ENCODE measurements at places on chromosomes 7 and 10.

DNA sequence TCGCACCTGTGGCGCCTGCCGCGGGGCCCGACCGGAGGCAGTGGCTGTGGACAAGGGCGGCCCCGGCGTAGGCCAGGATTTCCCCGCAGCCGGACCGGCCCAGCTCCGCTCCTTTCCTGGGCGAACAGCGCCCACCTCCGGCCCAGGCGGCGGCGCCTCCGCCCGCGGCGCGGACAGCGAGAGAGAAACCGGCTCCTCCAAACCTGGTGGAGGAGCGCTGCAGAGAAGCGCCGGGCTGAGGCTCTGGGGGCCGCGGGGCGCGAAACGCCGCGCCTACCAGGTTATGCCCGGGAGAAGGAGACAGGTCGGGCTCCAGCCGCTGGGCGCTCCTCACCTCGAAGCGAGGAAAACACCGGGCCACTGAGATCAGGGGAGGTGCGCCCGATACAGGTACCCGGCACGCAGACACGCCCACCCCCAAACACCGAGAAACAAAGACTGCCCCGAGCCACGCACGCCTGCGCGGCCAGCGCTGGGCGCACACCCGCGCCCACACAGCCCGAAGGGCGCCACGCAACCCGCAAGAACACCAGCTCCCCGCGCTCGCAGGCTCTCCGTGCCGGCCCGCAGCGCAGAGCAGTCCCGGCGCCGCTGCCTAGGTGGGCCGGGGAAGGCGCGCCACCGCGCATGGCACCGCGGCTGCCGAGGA lies 3.3 kb downstream of the GRID1 start:
- peak; percentile 16 for ATAC-seq

DNA sequence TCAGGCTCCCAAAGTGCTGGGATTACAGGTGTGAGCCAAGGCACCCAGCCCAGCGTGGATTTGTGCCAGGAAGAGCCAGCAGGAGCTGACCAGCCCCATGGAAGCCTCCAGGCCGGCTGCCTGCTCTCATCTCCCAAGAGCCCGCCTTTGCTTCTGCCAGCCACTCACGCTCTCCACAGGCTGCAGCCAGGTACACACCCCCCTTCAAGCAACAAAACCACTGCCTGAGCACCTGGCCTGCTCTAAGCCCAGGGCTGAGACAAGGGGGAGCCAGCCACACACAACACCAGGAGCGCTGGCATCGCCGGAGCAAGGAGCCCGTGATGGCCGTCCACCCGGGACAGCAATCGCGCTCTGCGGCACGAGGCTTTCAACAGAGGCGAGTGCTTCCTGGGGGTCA lies 34.5 kb downstream of the MAD1L1 start:
- no peak for ATAC-seq

DNA sequence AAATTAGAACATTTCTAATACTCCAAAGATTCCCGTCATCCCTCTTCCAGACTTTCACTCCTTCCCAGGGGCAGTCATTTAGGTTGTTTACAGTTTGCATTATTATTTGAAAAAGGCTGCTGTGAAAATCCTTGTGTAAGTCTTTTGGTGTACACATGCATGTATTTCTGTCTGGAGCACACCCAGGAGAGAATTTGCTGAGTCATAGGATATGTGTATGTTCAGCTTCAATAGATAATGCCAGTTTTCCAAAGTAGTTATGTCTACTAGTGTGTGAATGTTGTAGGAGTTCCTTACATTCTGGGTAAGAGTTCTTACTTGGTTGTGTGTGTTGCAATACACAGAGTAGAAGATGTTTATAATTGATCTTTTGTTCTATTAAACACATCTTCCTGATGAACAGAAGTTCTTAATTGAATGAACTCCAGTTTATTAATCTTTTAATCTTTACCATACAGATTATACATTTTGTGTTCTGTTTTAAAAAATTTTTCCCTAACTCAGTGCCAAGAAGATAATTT lies 25.3 kb downstream of the CROT start:
- no peak for ATAC-seq

DNA sequence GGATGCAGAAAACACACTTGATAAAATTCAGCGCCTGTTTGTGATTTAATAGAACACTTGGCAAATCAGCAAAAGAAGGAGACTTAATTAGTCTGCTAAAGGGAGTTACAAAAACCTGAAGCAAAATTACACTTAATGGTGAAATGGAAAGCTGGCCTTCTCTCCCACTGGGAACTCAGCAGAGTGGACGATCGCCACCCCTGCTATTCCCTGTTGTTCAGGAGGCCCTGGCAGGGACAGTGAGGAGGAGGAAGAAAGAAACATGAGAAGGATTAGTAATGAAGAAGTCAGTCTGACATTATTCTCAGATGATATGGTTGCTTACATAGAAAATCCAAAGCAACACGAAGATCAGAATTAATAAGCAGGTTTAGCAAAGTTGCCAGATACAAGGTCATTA lies 5.6 kb upstream of the KNDC1 start:
- no peak for ATAC-seq

- no peak for ATAC-seq
Observed at GRCh38 chr10:125049216-125049881, 107.4 kb downstream of the ZRANB1 start.

DNA sequence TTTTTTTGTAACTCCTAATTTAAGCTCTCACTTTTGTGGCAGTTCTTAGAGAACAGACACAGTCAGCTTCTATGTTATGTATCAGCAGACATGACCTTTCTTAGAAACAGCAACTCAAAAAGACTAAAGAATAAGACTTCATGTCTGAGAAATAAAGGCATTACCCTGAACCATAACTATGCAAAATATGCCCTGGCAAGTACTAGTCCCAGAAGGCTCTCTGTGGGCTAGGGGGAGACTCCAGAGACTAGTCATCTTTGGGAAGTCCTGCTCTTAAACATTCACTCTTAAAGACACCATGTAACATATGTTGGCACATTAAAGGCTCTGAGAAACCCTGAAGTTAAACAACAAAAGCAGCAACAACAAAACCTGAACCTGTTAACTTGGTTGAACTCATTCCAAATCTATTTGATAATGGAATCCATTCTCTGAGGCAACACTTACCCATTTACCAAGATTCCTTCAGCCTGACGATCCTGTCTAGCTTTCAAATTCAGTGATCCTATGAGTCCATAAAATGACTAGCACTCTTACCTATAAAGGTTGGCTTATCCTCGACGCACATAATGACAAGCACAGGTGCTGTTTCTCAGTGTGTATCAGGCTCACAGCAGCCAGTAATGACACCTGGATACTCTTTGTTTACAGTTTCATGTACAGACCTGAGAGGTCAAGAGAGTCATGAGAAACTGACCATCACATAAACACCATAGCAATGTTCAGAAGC lies 62.3 kb downstream of the OSBPL3 start:
- ATAC-seq: peak; percentile 61

GRCh38 chr7:90425376-90425775 lies 22.1 kb downstream of the CLDN12 start:
- ATAC-seq: peak; percentile 67

GRCh38 chr10:72254813-72255568 lies 18.7 kb upstream of the DDIT4 start:
- ATAC-seq: peak; percentile 28

- ATAC-seq: no peak
Observed at GRCh38 chr7:64873155-64873500, 29.9 kb upstream of the ZNF273 start.

DNA sequence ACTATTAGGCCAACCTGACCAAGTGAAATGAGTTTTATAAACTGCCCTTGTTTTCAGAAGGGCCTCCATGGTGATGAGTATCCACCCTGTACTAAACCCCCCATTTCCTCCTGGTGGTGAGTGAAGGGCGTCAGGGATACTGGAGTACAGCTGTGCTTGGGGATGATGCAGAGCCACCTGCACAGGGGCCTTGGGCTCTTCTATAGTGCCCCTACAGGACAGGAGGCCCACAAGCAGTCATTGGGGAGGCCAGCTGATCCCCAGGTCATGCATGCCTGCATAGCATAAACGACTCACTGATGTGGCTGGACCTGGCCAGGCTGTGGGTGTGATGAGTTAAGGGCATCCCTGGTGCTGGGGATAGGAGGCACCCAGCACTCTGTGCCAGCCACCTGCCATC lies 114.1 kb upstream of the CELF2 start:
- ATAC-seq: no peak

GRCh38 chr10:86349474-86349873 lies 17.1 kb downstream of the GRID1 start:
- no peak for ATAC-seq

DNA sequence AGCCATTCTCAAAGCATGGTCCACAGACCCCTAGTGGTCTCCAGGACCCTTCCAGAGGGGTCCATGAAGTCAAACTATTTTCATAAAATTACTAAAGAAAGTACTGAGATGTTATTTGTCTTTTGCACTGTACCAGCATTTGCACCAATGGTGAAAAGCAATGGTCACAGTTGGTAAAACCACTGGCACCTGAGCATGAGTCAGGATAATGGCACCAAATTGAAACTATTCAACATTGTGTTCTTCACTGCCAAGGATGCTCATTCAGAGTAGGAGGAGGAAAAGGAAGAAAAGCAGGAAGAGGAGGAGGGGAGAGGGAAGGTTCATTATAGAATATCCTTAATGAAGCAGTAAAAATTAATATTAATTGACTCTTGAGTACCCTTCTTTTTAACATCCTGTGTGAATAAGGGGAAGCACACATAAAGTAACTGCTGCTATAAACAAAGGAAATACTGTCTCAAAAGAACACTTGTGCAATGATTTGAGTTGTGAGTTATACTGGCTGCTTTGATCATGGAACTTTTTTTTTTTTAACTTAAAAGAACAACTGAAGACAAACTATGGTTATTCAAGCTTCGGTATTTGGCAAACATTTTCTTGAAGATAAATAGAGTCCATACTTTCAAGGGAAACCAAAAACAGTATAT lies 60.2 kb downstream of the MPP7 start:
- ATAC-seq: no peak

DNA sequence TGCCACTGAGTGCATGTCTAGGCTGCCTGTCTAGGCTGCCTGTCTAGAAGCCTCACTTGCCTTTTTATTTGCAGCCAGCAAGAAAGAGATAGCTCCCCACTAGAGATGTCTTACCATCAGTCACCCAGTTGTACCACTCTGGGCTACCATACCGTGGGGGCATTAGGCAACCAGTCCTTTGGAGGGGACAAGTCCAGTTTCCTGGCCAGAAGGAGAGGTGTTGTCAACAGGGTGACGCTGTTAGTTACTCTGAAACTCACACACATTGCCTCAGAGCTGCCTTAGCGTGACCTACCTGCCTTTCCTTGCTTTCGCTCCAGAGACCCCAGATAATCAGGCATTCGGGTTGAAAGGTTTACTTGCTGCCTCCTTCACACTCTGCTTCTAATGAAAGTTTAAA lies 155.4 kb downstream of the CELF2 start:
- ATAC-seq: no peak

- peak; percentile 55 for ATAC-seq
Observed at GRCh38 chr10:126504063-126504760, 115.9 kb upstream of the ADAM12 start.

- no peak for ATAC-seq
Observed at GRCh38 chr10:77959384-77959783, 32.8 kb upstream of the DLG5 start.

GRCh38 chr10:52105301-52105700 lies 208.8 kb upstream of the DKK1 start:
- ATAC-seq: no peak

GRCh38 chr10:78581133-78581694 lies 487.6 kb upstream of the ZMIZ1 start:
- ATAC-seq: no peak

DNA sequence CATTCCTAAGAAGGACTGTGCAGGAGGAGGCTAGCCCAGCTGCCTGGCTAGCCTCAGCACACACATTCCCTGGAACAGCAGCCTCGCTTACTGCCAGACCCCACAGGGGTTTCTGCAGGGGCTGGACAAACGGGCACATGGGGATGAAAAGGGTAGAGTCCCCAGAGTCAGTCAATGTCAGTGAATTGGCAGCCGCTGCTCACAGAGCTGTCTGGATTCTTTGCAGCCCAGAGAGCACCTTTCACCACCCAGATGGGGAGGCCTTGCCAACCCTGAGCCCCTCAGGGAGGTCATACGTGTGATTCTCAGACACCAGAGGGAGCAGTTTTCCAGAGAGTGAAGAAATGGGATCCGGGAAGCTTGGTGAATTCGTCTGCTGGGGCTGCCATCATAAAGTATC lies 143.3 kb downstream of the KCNMA1 start:
- ATAC-seq: no peak

DNA sequence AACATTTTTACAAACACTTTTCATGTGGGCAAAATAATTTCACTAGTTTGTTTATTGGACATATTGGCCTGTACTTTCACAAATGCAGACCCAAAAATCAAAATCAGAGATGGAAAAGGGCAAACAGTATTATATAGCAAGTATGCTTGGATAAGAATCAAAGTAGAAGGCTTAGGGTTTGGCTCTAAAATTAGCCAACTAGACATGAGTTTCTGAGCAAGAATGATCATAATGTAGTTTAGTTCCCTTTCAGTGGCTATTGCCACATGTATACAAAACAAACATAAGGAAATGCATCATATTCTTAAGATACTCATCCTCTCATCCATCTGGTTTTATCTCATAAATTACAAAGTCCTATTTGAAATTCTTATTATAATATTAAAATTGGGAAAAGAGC lies 132.5 kb downstream of the IMMP2L start:
- no peak for ATAC-seq

DNA sequence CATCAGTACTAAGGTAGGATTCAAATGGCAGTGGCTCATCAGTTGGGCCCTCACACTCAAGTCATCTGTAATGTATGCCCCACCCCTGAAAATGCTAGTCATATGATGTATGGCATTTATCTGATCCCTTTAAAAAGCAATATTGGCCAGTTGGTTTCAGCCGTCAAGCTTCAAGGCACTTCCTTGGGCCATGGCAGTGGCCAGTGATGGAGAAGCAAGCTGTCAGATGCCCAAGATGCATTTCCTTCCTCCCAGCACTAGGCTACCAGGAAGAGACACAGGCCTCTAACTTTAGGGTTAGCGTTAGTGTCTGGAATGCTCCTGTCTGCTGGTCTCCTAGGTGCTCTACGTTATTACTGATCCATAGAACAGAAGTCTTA lies 64.1 kb downstream of the PIK3AP1 start:
- ATAC-seq: no peak

- ATAC-seq: no peak
Observed at GRCh38 chr7:139365336-139365735, 5.6 kb downstream of the LUC7L2 start.

- no peak for ATAC-seq
Observed at GRCh38 chr10:43091846-43092245, 15.0 kb downstream of the RET start.

GRCh38 chr10:127344346-127344745 lies 148.0 kb upstream of the INSYN2A start:
- ATAC-seq: no peak

- ATAC-seq: no peak
Observed at GRCh38 chr7:42144604-42145003, 92.4 kb downstream of the GLI3 start.

GRCh38 chr10:73649876-73650536 lies 5.8 kb downstream of the SYNPO2L start:
- ATAC-seq: no peak

GRCh38 chr7:157543791-157544190 lies 207.0 kb downstream of the DNAJB6 start:
- no peak for ATAC-seq

GRCh38 chr10:113929522-113929921 lies 75.1 kb downstream of the NHLRC2 start:
- ATAC-seq: no peak
